Left renal pelvis (tissue), 4 donors: ENCODE measurements at places on chromosomes 2 and 18.

DNA sequence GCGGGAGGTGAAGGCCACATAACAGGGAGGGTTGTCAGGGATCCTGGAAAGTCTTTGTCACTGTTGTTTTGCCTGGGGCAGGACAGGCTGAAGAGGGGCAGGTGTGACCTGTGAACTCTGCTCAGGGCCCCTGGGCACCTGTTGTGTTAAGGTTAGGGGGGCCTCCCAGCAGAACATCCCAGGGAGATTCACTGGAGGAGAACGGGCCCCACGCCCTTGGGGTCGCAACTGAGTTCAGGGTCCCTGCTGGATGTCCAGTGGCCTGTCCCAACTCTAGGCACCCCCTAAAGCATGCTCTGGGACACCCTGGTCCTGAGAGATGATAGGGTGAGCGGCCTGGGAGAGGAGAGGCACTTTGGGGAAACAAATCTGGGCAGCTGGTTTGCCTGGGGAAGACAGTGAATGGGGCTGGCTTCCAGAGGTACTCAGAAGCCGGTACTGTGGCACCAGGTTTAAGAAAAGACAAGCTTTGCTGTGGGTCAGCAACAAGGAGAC, 22.9 kb downstream of the GPR35 start:
- DNase-seq = no peak

DNA sequence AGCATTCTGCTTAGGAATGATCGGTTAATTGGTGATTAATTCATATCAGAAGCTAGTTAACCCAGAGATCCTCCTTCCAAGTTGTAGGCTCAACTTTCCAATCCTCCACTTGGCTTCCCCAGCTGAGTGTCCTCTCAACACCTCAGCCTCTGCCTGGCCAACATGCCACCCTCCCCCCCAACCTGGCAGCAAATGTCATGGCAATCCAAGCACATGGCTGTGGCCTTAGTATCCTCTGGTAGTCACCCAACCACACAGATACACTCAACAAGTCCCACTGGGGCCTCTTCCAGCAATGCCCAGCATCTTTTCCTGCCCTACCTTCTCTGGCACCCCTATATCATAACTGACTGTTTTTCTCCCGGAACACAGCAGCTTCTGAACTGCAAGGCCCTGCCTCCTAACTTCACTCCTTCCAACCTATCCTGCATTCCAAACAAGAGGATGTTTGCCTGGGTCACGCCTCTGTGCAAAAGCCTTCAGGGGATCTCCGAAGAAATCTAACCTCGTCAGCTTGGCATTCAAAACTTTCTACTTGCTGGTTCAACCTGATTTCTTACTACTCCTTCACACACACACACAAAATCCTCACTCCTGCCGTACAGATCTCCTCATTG, 195.0 kb downstream of the CYP26B1 start:
- DNase-seq = no peak

DNA sequence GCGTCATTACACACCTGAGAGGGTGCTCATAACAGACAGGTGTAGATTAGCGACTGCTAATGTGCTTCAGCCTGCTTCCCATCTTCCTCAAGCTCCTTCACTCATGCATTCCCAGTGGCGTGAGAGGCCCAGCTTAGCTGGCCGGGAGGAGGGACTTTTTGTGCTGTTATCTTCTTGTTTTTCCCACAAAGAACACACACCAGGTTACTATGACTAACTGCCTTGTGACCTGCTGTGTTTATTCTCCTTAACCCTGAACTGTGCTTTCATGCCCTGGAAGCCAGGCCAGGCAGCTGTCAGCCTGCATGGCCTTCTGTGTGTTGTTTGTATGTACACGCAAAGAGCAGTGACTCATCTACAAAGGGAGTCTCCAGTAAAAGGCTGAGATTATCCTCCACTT, 143.8 kb downstream of the PIEZO2 start:
- no peak for DNase-seq

DNA sequence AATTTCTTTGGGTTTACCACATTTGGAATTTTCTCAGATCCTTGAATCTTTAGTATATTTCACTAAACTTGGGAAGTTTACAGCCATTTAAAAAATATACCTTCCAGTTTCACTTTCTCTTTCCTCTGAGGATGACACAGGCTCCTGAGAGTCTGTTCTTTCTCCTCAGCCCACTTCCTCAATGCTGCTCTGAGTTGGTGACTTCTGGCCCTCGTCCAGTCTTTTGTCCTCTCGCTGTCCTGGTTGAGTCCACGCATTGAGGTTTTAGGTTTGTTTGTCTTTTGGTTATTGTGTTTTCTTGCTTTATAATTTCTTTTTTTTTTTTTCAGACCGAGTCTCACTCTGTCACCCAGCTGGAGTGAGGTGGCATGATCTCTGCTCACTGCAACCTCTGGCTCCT, 40.7 kb upstream of the GALR1 start:
- no peak for DNase-seq

GRCh38 chr2:219901155-219901554, 273.7 kb downstream of the SLC4A3 start:
- DNase-seq = no peak

GRCh38 chr2:123366239-123366837, 658.7 kb upstream of the CNTNAP5 start:
- DNase-seq = no peak

- DNase-seq = no peak
These were observed 573.5 kb upstream of the CNTNAP5 start for GRCh38 chr2:123451542-123451941.

DNA sequence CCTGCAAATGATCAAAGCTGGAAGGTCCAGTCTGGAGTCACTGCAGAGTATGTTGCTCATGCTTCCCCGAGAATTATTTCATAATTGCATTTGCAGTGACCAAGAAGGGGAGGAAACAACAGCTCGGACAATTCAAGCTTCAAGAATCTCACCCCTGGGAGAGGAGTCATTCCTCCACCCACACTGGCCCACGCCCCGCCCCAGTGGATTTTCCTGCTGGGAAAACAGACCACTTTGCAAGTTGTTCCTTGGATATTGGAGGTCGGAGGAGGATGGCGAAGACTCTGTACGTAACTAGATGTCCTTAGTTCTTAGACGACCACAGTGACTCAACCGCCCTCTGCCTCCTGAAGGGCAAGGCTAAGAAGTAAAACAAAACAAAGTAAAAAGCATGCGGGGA, 159.4 kb downstream of the TPO start:
- no peak for DNase-seq

DNA sequence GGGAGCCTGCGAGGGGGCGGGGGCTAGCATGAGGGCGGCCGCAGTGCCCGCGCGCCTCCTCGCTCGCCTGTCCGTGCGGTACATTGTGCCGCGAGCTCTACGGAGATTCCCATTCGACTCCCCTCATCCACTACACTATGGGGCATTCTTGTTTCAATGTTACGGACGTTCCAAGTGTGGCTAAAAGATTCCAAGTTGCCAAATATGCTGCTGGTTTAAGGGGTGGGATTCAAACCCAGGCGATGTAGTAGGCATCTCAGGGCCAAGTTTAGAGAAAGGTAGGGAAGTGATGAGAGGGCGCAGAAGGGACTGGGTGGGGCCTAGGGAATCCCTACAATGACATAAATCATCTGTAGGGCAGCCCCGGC, 10.0 kb upstream of the CRYBA2 start:
- DNase-seq = no peak

DNA sequence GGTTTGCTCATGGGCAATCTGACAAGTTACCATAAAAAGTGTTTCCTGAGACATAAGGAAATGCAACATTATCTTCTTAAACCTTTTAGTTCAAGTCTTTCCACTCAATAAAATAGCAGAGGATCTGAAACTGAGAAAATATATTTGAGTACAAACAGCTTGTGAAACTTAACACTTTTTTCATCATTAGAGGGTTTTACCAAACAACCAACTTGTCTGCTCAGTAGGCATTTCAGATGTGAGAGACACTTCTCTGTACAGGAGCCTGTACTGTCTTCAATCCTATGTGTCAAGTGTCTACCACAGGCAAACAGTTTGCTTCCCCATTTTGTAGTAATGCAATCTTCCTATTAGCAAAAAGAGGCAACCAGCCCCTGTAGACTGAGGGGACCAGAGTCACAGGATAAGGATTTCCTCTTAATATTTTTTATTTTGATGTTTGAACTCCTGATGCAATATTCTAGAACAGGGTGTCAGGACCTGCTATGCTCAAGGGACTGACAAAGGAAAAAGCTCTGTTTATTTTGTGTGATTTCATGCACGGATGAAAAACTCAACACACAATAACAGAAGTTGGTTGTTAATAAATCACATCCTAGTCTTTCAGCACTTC, 159.1 kb upstream of the LHCGR start:
- DNase-seq = no peak

DNA sequence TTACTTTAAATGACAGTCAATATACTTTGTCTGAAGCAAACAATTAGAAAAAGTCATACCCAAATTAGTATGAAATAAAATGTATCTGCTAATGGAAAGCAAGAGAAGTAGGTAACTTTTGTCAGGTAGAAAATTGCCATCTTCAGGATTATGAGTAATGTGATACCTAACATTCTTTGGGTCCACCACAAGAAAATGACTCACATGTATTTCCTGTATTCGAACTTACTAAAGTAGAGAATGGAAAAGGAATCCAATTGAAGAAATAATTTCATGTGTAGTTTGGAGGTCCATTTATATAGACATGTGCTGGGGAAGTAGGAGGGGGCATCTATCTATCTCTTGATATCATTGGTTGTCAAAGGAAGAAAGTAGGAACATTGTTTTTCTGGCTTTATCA, 636.2 kb upstream of the CHAC2 start:
- no peak for DNase-seq

DNA sequence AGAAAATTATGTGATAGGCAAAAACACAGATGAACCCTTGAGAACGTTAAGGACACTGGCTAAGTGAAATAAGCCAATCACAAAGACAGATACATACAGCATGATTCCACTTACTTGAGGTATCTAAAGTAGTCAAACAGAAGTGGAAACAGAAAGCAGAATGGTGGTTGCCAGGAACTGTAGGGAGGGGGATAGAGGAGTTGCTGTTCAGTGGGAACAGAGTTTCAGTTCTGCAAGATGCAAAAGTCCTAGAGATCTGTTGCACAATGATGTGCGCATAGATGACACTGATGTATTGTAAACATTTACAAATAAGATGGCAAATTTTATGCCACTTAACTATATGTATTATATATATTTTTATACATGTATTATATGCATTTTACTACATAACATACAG, 59.7 kb downstream of the POLE4 start:
- DNase-seq = no peak

- DNase-seq = no peak
These were observed 311.9 kb downstream of the NRXN1 start for GRCh38 chr2:50719837-50720696.

DNA sequence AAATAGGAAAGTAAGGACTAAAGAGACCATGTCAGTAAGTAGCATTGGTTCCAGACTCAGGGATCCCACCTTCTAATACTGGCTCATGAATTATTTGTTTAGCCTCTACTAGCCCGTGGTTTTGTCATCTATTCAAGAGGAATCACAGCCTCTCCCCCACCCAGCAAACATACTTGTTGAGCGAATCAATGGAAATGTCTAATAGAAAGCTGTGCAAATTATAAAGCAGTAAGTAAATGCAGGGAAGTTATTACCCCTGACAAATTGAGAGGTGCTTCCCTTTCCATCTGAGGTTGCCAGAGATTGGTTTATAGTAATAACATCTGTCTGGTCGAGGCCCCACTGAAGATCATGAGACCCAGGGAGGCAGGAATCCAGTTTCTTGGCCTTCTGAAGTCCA, 219.3 kb upstream of the OSR1 start:
- DNase-seq = no peak

GRCh38 chr18:3447068-3447894, 2.7 kb upstream of the TGIF1 start:
- no peak for DNase-seq

- DNase-seq = no peak
These were observed 26.2 kb downstream of the R3HDM1 start for GRCh38 chr2:135557530-135557929.

GRCh38 chr18:12048827-12049175, 44.8 kb upstream of the ANKRD62 start:
- DNase-seq = no peak
